ENCODE measurements at places on chromosomes 7 and 10.

DNA sequence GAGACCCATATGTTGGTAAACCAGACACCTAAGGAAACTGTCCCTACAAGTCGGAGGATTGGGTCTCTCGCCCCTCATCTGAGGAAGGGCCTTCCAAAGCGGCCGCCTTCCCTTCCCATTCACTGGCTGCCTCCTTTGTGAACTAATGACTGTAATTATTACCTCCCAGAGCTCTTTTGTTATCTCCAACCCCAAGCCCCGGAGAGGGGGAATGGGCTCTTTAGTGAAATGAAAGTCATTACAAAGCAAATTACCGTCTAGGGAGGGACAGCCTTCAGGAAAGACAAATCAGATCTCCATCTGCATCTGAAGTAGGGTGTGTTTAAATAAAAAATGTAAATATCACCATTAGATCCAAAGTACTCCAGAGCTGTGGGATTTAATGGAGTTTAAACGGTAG is 2.6 kb upstream of the GAD2 start:
- no peak for DNase-seq

GRCh38 chr10:55449981-55450380 is 649.0 kb upstream of the PCDH15 start:
- DNase-seq: no peak

DNA sequence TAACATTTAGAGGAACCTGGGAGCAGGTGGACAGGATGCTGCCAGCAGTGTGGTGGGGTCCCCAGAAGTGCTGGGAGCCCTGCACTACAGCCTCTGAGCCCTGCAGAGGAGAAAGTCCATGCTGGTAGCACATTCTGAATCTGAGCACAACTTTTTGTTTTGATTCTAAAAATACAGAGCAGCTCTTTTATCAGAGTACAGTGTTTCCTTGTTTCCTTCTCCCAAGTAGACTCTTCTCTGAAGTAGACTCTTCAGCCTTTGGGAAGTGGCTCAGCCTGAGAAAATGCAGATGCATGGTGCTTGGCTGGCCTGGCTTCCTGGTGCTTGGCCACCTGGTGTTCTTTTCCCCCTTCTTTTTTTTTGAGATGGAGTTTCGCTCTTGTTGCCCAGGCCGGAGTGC is 9.1 kb downstream of the ADCY1 start:
- DNase-seq: no peak

- DNase-seq: no peak
Measured at GRCh38 chr10:60513281-60513680, 123.6 kb upstream of the ANK3 start.

- DNase-seq: no peak
Measured at GRCh38 chr7:31456646-31457368, 57.1 kb upstream of the ITPRID1 start.

DNA sequence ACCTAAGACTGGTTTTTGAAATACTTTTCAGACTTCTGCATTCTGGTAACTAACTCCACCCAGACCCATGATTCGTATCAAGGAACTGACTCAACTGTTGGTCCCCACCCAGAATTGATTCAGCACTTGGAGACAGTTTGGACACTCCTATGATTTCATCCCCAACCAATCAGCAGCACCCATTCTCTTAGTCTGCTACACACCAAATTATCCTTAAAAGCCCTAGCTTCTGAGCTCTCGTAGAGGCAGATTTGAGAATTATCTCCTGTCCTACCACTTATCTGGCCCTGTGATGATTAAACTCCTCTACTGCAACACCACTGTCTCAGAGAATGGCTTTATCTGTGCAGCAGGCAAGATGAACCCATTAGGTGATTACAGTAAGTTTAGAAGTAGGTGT is 7.7 kb upstream of the GSTO1 start:
- DNase-seq: no peak

DNA sequence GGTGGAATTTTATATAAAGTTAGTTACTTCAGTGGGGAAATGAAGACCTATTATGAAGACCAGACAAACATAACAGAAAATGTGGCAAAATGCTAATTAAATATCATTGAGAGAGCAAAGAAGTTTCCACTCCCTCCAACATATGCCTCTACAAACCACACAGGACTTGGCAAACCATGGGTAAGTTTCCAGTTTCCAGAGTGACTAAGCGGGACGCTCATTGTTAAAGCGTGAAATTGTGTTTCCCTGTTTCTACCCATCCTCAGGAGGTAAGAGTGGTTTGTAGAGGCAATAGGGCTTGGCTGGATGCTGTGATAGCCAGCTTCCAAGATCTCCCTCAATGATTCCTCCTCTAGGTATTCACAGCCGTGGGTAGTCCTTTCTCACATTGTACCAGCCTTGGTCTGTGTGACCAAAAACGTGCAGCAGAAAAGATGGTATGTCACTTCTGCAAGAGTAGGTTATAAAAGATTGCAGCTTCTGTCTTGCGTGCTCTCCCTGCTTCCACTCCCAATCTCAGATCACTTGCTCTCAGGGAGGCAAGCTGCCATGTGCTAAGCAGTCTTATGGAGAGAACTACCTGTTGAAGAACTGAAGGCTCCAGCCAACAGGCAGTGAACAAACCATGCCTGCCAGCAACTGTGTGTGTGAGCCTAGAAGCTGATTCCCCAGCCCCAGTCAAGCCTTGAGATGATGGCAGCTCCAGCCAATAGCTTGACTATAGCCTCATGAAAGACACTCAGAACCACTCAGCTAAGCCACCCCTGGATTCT is 35.7 kb downstream of the CBX3 start:
- no peak for DNase-seq

DNA sequence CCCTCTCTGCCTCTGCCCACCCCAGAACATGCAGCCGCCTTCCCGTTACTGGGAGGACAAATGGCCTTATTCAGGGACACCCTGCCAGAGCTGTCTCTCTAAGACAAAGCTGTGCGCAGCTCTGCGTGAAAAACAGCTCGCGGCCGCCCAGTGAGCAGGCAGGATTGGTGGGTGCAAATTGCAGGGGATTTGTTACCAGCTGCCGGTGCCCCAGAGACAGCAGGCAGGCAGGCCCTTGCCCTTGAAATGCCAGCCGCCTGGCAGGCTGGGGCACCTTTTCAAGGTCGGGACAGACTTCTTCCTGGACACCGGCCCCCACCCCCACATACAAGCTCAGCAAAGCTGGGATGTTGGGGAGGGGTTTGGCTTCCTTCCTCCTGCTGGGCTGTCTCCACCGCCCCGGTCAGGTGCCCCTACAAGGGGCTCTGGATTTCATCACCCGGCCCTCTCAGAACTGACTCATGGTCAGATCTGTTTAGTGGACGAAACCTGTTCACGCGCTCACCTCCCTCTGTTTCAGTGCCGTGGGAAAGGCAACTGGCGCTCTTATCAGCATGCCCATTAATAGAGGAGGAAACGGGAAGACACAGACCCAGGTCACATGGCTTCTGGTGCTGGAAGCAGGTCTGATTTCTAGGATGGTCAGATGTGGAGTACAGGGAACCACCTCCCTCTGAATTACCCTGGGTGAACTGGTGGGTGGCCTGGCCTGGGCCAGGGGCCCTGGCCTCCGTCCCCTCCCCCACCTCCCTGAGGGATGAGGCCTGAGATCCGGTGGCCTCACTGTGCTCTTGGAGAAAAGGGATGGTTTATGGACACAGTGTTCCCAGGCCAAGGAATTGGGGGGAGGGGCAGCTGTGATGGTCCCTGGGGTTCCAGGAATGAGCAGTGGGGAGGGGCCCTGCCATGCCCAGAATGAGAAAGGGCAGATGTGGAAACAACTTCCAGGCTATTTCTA is 123.9 kb upstream of the PPIF start:
- peak; percentile 63 for DNase-seq

- DNase-seq: no peak
Measured at GRCh38 chr10:76440426-76440825, 1009.0 kb downstream of the LRMDA start.
